Activated naive CD8-positive, alpha-beta T cell treated with anti-CD3 and anti-CD28 coated beads, Interleukin-2, amount 50 U/mL, for 24 hours (primary cell): ENCODE measurements at places on chromosomes 7 and 10.
A peak's percentile ranks its signal among the peaks of the same experiment; 100 is the strongest.

GRCh38 chr10:79926037-79926436, 22.9 kb downstream of the SFTPD start:
- no peak overlapping the region for H3K27ac ChIP-seq
- no peak for DNase-seq
- peaks cover 3% of the 10 kb centered on the region for H3K4me1 ChIP-seq
- no peak overlapping the region for H3K4me3 ChIP-seq
- H3K27me3 ChIP-seq, result peaks cover 7% of the 10 kb centered on the region
- no peaks in the 10 kb centered on the region for H3K36me3 ChIP-seq

- peaks cover 2% of the 10 kb centered on the region for H3K27me3 ChIP-seq
- H3K4me1 ChIP-seq, result no peaks in the 10 kb centered on the region
- H3K4me3 ChIP-seq, result no peak overlapping the region
- no peak for DNase-seq
These were observed 5.0 kb downstream of the CLRN3 start for GRCh38 chr10:127887541-127888415.

DNA sequence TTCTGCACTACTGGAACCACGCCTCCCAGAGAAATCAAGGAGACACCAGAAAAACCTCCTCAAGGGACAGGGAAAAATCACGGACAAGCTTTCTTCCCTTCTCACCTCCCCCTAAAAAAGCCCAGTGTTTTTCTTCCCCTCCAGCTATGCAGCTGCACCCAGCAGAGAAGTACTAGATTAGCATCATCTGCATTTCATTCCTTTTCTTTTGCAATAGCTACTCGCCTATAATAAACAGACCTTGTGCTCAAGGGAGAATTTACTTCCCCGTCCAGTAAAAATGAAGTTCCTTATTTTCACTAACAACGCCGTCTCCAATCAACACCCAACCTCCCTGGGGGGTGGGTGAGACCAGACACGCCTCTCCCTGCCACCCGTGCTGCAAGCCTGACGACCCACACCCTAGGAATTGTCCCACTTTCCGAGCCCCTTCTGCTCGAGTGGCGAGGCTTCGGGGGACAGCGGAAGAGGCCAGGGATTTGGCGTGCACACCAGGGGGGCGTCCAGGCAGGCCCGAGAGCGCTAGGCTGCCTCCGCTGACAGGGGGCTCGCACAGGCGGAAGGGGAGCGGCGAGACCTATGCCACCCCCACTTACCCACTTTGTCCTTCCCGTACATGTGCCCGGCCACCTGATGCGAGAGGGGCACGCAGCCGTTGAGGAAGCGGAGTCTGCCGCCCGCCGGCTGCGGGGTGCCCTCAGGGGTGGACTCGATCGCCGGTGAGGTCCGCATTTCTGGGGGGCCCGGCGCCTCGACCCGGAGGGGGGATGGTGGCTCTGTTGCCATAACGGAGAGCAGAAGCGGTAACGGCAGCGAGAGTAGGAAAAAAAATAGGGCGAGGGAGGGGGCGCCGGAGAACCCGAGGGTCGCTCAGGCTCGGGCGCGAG, 625 bp downstream of the IPMK start:
- peaks cover 54% of the 10 kb centered on the region for H3K4me1 ChIP-seq
- H3K36me3 ChIP-seq, result peaks cover 10% of the 10 kb centered on the region
- peak; percentile 51 for DNase-seq
- H3K27me3 ChIP-seq, result no peaks in the 10 kb centered on the region
- H3K4me3 ChIP-seq, result peak overlapping the region; percentile 96

DNA sequence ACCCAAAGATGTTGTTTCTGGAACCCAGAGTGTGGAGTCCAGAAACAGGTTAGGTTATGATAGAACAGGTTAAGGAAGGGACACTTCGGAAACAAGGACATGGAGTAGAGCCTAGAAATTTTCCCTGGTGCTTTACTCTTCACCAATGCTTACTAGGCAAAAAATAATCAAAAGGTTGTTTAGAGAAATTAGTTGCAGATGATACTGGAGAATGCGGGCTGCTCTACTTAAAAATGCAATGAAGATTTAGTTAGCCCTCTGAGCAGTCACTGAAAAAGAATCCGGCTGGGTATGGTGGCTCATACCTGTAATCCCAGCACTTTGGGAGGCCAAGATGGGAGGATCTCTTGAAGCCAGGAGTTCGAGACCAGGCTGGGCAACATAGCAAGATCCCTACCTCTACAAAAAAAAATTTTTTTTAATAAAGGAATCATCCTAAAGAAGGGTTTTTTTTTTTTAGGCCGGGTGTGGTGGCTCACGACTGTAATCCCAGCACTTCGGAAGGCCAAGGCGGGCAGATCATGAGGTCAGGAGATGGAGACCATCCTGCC, 3.3 kb upstream of the UBE2H start:
- H3K27ac ChIP-seq, result no peak overlapping the region
- no peaks in the 10 kb centered on the region for H3K27me3 ChIP-seq
- H3K36me3 ChIP-seq, result no peaks in the 10 kb centered on the region
- H3K4me1 ChIP-seq, result peaks cover 24% of the 10 kb centered on the region
- H3K4me3 ChIP-seq, result no peak overlapping the region
- no peak for DNase-seq

GRCh38 chr7:23247603-23248335, 1.2 kb downstream of the GPNMB start:
- no peak overlapping the region for H3K27ac ChIP-seq
- no peaks in the 10 kb centered on the region for H3K36me3 ChIP-seq

GRCh38 chr7:24619978-24620377, 46.7 kb downstream of the PALS2 start:
- H3K27me3 ChIP-seq, result no peaks in the 10 kb centered on the region
- H3K27ac ChIP-seq, result no peak overlapping the region
- DNase-seq, result no peak
- peaks cover 20% of the 10 kb centered on the region for H3K4me1 ChIP-seq
- H3K4me3 ChIP-seq, result no peak overlapping the region

DNA sequence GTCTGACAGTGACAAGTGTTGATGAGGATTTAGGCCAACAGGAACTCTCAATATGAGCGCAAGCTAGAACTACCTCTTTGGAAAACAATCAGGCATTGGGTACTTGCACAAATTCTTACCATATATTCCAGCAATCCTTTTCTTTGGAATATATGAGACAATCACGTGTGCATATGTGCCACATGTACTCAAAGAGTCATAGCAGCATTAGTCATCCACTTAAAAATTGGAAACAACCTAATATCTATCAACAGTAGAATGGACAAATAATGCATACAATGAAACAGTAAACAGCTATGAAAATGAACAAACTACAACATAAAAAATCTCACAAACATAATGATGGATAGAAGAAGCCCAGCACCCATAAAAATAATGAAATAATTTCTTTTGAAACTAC, 179.7 kb downstream of the GLI3 start:
- H3K27me3 ChIP-seq, result no peaks in the 10 kb centered on the region
- H3K4me3 ChIP-seq, result no peak overlapping the region

- no peaks in the 10 kb centered on the region for H3K4me1 ChIP-seq
- no peak for DNase-seq
- no peaks in the 10 kb centered on the region for H3K36me3 ChIP-seq
- H3K27ac ChIP-seq, result no peak overlapping the region
These were observed 10.5 kb upstream of the CRPPA start for GRCh38 chr7:16431646-16432424.

GRCh38 chr7:13091974-13092707, 404.7 kb downstream of the ARL4A start:
- H3K36me3 ChIP-seq, result no peaks in the 10 kb centered on the region
- H3K27me3 ChIP-seq, result peaks cover 5% of the 10 kb centered on the region
- no peak overlapping the region for H3K4me3 ChIP-seq
- DNase-seq, result no peak
- H3K27ac ChIP-seq, result no peak overlapping the region

GRCh38 chr10:27687743-27688142, 57.9 kb downstream of the MKX start:
- no peak overlapping the region for H3K4me3 ChIP-seq
- no peak for DNase-seq
- no peaks in the 10 kb centered on the region for H3K36me3 ChIP-seq
- H3K4me1 ChIP-seq, result no peaks in the 10 kb centered on the region
- peaks cover 10% of the 10 kb centered on the region for H3K27me3 ChIP-seq
- no peak overlapping the region for H3K27ac ChIP-seq

DNA sequence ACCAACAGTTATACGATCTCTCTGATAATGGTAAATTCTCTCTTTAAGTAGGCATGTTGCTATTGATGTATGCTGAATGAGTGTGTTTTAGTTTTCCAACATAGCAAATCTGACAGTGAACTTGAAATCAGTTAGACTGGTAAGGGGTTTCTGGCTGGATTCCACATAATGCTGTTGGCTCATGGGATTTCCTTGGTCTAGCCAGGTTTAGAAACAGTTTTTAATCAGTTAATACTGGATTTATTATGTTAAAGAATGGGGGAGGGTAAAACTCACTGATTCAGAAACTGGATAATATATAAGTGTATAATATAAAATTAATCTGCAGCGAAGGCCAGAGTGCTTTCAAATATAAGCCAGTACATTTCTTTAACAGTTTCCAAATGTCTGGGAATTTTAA, 55.6 kb downstream of the PCDH15 start:
- no peak overlapping the region for H3K4me3 ChIP-seq
- no peak for DNase-seq
- no peak overlapping the region for H3K27ac ChIP-seq
